ENCODE measurements at places on chromosomes 6 and 20.

GRCh38 chr6:14016935-14017625, 92.3 kb downstream of the RNF182 start:
- DNase-seq: no peak

- DNase-seq: no peak
Measured at GRCh38 chr6:140269591-140270165, 895.2 kb upstream of the CITED2 start.

DNA sequence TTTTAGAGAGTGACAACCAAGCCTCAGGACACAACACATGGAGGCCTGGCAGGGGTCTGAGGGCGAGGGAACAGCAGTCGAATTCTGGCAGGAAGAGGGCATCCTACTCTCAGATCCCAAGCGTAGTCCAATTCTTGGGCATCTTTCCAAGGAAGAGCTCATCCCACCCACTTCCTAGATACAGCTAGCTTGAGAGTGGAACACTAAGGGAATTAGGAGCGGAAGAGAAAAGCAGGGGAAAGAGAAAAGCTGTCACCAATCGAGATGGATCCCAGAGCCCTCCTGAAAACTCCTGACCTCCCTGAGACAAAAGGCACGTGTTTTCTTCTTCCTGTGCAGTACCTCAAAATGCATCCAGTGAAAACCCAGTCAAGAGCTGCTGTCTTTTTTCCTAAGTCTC, 67.1 kb downstream of the GFOD1 start:
- DNase-seq: no peak

DNA sequence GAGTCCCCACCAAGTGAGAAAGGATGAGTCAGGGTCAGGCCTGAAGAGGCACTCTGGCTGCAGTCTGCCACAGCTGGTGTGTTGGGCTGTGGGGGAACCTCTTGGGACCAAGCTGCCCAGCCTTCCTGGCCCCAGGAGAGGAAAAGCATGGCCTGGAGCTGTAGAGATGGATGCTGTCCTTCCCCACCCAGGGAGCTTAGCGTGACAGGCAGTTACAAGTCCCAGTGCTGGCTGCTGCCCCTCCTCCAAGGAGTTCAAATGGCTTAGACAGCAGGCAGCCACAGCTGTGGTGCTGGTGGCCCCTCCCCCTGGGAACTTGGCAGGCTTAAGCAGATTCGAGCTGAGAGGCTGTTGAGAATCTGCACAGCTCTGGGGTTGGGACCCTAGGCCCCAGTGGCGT, 253.2 kb downstream of the PLCB1 start:
- DNase-seq: peak; percentile 44

GRCh38 chr20:60292001-60292520, 333.8 kb downstream of the CDH26 start:
- DNase-seq: no peak

GRCh38 chr20:62662422-62662821, 20.1 kb downstream of the SLCO4A1 start:
- no peak for DNase-seq

- DNase-seq: no peak
Measured at GRCh38 chr6:107344981-107345380, 114.4 kb downstream of the PDSS2 start.

DNA sequence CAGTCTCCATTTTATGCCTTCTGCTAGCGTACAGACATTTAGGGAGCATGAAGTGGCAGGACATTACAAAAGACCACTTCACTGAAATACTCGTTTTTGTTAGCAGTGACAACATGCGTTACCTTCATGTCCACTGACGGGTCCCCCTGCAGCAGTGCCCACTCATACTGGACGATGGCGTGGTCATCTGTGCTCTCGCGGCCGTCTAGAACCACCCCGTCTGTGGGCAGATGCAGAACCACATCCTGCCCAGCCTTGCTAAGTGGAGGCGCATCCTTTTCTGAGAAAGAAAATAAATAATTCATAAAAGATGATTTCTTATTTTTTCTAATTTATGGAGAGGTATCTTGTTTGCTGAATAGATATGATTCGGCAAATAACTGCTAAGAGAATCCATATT, 11.3 kb downstream of the LRP11 start:
- no peak for DNase-seq

GRCh38 chr6:36018339-36018738, 6.1 kb downstream of the SLC26A8 start:
- no peak for DNase-seq

GRCh38 chr20:36085686-36086267, 68.8 kb upstream of the EPB41L1 start:
- no peak for DNase-seq

GRCh38 chr6:142561511-142562265, 259.9 kb downstream of the ADGRG6 start:
- DNase-seq: no peak

DNA sequence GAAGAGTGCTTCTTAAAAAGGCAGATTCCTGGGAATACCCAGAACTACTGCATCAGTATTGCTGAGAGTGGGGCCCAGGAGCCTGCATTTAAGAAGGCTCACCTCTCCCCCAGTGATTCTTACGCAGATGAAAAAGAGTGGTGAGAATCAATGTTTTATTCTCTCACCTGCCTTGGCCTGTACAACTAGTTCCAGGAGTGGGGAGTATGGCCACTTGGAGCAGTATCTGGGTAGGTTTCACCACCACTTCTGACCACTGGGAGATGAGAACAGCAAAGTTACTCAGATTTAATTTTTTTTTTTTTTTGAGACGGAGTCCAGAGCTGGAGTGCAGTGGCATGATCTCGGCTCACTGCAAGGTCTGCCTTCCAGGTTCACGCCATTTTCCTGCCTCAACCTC, 16.9 kb downstream of the CAP2 start:
- no peak for DNase-seq

DNA sequence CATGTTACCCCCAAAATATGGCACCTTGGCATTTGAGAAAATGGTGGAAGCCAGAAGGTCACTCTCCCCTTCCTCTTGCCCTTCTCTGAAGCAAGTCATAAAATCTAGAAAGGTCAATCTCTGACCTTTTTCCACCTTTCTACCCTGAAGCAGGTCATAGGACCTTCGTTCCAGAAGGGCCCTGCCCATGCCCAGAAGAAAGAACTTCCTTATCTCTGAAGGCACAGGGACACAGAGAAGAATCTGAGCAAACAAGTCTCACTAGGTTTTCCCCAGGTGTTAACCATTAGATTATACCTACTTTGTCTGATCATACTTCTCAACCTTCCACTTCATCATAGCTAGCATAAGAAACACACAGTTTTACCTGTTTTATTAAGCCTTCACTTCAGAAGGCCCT, 42.5 kb downstream of the SMPDL3A start:
- DNase-seq: no peak

GRCh38 chr6:13965582-13966127, 40.9 kb downstream of the RNF182 start:
- no peak for DNase-seq

DNA sequence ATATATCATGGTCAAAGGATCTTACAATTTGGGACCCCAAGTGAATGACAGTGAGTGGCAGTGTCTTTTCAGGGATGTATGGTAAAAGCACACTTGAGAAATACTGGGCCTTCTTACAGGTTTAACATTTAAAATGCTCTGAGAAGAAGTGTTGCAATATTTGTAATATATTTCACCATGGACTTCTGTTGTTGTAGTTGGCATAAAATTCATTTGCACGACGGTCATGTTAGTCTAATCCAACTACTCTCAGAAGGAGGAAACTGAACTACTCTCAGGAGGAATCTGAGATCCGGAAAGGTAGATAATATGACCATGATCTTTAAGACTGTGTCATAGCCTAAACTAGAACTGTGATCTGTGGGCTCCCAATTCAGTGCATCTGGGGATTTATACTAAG, 700.1 kb downstream of the HDGFL1 start:
- DNase-seq: no peak

DNA sequence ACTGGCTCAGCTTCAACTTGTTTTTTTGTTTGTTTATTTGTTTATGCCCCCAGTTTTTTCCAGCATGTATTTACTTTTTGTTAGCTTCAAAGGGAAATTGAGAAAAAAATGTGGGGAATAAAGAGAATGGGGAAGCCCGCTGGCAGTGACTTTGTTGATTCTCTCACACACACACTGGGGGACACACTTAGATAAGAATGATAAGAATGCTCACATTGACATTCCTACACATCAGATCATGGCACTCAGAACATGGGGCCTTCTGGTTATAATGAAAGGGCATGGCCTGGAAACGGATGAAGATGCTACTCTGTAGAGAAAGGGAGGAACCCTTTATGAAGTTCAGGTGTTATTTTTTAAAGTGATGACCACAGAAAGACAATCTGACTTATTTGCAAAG, 15.6 kb upstream of the DAAM2 start:
- no peak for DNase-seq

- DNase-seq: no peak
Measured at GRCh38 chr6:36949636-36950035, 4.9 kb upstream of the PI16 start.

DNA sequence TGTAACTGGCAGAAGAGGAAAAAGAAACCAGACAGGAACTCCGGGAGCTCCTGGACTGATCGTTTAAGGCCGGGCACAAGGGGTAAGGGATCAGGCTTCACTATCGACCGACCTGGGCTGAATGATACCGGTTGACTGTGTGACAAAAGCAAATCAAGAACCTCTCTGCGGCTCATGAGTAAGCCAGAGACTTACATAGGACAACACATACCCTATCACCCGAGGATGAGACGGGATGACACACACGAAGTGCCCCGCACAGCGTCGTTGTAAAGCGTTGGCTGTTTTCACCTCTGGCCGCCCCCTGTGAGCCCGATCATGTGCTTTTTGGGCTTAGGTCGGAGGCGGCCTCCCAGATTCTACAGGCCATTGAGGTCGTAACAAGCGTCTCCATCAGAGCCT, 695 bp upstream of the TGIF2 start:
- no peak for DNase-seq

GRCh38 chr6:128519132-128519930, 1.1 kb downstream of the PTPRK start:
- peak; percentile 47 for DNase-seq

DNA sequence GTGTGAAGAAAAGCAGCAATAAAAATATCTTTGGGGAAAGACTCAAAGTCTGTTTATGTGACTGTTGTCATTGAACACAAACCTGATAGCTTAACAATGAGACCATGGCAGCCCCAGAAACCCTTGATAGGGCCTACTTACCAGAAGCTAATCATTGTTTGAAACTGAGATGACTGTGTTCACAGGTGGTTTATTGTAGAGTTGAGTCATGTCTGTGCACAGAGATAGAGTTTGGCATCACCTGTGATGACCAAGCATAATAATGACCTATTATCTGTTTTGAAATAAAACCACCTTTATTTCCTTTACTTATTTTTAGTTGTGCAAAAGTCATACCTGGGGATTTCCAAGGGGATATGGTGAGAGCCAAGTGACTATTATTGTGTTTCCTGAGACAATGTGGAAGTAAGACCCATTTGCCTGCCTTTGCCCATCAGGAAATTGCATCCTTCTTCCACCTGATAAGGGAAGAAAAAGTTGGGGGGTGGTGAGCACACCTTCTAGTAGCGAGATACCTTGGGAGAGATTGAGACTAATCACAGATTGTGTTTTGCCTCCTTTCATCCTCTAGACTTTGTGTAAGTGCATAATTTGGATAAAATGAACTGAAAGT, 456.9 kb upstream of the JAG1 start:
- no peak for DNase-seq

Measured in head of caudate nucleus (tissue), 42 donors.